ENCODE measurements at places on chromosomes 5 and 9.

DNA sequence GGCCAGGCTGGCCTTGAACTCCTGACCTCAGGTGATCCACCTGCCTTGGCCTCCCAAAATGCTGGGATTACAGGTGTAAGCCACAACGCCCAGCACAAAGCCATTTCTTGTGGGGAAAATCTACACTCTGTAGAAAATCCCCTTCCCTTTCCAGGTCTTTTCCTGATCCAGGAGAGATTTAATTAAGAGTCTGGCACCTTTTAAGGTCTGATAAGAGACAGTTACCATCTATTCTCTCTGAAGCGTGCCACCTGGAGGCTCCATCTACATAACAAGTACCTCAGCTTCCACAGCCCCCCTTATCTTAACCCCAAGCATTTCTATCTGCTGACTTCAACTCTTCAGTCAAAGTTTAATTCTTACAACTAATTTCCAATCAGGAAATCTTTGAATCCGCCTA lies 71.4 kb upstream of the CDK20 start:
- no peak for DNase-seq

GRCh38 chr5:91007251-91007650 lies 375.9 kb downstream of the ARRDC3 start:
- no peak for DNase-seq

GRCh38 chr5:155085282-155085989 lies 71.9 kb downstream of the KIF4B start:
- DNase-seq = no peak

GRCh38 chr5:151085517-151086041 lies 4.7 kb upstream of the TNIP1 start:
- DNase-seq = no peak

- no peak for DNase-seq
These were observed 30.1 kb upstream of the FAM120AOS start for GRCh38 chr9:93483497-93483896.

GRCh38 chr5:134437847-134438581 lies 26.3 kb upstream of the CDKN2AIPNL start:
- DNase-seq = no peak
